Head of caudate nucleus (tissue), 42 donors: ENCODE measurements at places on chromosomes 6 and 20.

DNA sequence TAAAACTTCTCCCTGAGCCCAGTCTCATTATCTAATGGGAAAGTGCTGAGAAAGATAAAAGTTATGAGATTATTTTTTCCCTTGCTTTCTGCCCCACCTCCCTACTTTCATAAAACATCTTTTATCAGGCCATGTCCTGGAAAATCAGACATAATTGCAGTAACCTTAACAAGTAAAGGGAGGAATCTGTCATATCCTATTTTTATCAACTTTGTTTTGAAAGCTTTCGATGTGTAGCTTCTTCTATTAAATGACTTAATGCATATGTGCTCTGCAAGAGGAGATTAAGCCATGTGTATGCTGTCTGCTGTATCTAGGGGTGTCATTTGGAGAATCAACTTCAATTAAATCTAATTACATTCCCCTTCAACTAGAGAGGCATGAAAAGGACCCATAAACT is 408.9 kb downstream of the CBLN4 start:
- DNase-seq = no peak

DNA sequence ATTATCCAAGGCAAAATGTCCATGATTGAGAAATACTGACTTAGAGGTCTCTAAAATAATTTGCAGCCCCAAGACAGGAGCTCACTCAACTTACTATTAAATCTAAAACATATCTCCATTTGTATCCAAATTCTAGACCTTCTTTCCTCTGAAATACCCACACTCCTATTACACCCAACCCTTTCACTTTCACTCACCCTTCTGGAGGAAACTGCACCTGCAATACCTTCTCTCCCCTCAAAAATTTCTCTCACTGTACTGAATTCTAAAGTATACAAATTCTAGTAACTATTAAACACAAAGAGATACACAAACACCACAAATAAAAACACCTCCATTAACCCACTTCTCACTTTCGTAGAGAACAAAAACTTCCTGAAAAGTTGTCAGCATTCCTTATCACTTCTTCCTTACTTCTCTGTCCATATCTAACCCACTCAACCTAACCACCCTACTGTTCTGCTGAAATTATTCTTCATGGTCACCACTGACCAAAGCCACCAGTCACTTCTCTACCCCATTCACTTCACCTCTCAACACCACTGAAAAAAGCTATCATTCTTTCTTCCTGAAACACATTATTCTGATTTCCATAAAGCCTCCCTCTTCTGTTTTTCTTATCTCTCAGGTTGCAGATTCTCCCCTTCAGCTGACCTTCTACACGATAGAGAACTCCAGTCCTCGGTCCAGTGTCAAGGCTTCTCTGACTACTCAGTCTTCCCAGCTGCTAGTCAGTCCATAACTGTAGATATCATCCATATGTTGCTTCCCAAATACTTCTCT is 12.0 kb downstream of the LMBRD1 start:
- DNase-seq = no peak

DNA sequence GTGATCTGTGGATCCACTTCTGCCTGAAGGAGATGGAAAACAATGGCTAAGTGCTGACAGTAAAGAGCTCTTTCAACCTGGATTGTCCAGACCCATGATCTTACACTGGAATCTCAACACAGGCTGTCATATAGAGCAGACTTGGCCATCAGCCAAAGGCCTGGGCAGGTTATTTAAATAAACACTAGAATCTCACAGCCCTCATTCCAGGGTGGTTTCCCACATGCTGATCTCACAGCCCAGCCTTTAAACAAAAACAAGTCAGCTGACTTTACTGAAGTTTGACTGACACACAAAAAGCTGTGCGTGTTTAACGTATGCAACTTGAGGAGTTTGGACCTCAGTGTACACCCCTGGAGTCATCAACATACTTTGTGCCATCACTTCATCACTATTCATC is 28.4 kb downstream of the SYNDIG1 start:
- no peak for DNase-seq

DNA sequence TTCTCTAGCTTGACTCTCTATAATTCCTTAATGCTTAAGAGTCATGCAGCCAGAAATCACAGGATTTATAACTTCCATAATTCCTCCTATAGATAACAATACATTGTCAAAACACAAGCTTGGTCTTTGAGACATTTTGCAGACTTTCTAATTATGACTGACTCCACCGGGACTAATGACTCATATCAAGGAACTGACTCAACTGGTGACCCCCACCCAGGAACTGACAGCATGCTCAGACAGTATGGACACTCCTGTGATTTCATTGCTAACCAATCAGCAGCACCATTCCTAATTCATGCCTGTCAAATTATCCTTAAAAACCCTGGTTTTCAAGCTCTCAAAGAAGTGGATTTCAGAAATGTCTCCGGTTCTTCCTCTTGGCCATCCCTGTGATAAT is 670.5 kb upstream of the IMPG1 start:
- DNase-seq = no peak

GRCh38 chr6:27062755-27063154 is 184.7 kb upstream of the PRSS16 start:
- no peak for DNase-seq

DNA sequence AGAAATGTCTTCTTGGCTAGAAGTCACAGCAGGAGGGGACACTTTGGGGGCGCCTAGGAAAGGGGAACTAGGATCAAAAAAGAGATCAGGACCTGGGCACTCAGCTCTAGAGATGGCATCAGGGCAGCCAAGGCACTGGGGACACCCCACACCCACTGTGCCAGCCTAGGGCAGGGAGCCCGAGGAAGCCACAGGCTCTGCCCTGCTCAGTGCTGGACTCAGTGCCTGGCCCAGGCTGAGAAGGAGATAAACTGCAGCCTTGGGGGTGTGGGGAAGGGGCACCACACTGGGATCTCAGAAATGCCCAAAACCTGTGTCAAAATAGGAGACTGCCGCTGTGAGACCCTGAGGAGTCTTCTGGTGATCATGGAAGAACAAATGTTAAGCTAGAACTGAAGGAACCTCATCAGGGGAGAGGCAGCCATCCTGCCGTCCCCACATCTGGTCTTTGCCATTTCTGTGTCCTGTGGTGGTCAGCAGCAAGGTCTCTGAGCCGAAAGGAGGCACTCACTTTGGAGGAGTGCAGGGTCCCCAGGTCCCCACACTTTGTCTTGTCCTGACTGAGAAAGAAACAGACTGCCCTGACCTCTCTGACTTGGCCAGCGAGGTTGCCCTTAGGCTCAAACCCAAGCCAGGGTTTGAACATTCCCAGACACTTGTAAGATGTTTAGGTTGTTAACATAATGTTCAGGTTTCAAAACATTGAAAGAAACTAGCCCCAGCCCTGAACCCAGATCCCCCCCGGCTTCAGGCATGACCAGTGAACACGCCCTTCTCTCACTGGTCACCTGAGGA is 2.3 kb downstream of the ARFRP1 start:
- no peak for DNase-seq

DNA sequence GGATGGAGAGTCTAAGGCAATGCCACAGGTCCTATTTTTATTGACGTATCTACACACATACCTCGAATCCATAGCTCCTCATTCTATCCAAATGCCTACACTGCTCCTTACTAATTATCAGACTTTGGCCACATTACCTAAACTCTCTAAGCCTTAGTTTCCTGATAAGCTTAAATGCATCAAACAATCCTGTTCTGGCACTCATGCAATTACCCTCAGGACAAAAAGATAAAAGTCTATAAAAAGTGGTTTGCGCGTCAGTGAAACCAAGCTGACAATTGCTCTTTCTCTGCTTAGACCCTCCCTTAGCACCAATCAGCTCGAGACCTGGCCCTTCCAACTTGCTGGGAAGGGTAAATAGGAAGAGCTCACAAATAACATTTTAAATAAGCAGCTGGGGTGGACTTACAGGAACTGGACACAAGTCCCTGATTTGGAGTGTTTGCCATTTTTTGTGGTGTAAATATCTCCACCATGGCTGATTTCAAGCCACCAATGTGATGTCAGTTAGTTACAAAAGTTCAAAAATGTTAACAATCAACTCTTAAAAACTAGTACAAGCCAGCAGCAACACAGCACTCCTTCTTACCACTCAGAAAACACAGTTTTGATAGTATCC is 7.2 kb upstream of the PLEKHG1 start:
- DNase-seq = no peak

GRCh38 chr6:82072751-82073150 is 174.8 kb downstream of the IBTK start:
- no peak for DNase-seq

DNA sequence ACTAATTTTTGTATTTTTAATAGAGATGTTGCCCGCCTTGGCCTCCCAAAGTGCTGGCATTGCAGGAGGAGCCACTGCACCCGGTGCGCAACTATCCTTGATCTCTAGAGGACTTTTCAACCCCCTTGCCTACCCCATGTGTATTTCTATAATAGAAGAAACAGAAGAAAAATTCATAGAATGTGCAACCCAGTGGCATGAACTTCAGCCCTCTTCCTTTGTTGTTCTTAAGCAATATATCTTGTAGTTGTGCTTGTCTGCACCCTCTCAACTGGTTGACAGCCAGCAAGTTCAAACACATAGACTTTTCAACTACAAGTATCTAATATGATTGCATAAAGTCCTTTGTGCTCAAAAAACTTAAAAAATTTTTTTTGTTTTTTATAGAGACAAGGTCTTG is 72.3 kb upstream of the NCOA3 start:
- no peak for DNase-seq

GRCh38 chr6:12957321-12958051 is 240.9 kb downstream of the PHACTR1 start:
- peak; percentile 77 for DNase-seq
